ENCODE measurements at places on chromosomes 1 and 21. TPM values are rescaled to one million over a fixed set of nuclear protein-coding genes. Genes with fewer than 3 reads are reported as not detected.
A peak's percentile ranks its signal among the peaks of the same experiment; 100 is the strongest.

DNA sequence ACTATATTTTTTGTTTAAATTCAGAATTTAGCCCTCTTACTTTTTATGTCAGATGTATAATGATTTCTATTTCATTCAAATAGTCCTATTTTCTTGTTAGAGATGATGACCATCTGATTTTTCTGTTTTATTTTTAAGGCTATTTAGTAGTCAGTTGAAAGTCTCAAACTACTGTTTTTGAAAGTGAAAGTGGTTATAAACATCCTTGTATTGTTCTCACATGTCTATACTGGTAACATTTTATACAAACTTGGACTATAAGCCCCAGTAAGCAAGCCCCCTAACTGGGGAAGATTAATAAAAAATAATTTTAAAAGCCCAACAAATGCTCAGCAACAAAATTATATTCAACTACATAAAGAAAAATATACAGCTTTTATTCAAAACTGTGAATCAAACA is 271.3 kb upstream of the RGS18 start:
- no peak for DNase-seq

- DNase-seq = no peak
These were observed 41.4 kb downstream of the ACOT7 start for GRCh38 chr1:6352138-6352563.

GRCh38 chr1:42006836-42007235 is 88.1 kb upstream of the HIVEP3 start:
- DNase-seq = no peak

Gene A3GALT2
- not detected for total RNA-seq

Gene KRTAP13-2
- not detected for total RNA-seq

DNA sequence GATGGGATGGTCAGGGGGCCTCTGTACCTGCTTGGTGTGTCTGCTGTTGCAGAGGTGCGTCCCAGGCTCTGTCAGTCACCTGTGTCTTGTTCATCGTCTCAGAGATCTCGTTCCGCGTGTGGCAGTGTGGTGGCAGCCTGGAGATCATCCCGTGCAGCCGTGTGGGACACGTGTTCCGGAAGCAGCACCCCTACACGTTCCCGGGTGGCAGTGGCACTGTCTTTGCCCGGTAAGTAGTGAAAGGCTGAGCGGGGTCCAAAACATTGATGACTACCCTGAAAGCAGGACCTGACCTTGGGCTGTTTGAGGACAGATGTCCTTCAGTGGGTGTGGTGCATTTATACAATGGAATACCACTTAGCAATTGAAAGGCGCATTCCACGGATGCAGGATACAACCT is 171.0 kb downstream of the PGBD5 start:
- DNase-seq = no peak

- DNase-seq = no peak
These were observed 136.3 kb downstream of the DUSP10 start for GRCh38 chr1:221605569-221605968.

GRCh38 chr1:235607284-235607683 is 42.3 kb downstream of the GNG4 start:
- no peak for DNase-seq

DNA sequence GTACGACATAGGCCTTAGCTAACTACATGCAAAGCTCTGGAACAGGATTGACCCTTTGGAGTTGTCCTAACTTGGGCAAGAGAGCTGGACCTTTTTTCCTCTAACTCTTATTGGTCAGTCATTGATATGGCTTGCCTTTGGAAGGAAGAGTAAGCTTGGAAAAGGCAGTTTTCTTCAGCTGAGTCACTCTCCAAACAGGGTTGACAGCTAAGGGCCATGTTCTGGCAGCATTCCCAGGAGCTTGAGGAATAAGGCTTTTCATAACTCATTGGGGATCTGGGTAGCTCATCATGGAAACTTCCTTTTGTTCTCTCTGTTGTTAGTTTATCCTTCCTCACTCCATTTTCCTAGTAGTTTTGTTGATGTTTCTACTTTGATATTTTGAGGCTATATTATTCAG is 14.5 kb upstream of the ERRFI1 start:
- DNase-seq = no peak

DNA sequence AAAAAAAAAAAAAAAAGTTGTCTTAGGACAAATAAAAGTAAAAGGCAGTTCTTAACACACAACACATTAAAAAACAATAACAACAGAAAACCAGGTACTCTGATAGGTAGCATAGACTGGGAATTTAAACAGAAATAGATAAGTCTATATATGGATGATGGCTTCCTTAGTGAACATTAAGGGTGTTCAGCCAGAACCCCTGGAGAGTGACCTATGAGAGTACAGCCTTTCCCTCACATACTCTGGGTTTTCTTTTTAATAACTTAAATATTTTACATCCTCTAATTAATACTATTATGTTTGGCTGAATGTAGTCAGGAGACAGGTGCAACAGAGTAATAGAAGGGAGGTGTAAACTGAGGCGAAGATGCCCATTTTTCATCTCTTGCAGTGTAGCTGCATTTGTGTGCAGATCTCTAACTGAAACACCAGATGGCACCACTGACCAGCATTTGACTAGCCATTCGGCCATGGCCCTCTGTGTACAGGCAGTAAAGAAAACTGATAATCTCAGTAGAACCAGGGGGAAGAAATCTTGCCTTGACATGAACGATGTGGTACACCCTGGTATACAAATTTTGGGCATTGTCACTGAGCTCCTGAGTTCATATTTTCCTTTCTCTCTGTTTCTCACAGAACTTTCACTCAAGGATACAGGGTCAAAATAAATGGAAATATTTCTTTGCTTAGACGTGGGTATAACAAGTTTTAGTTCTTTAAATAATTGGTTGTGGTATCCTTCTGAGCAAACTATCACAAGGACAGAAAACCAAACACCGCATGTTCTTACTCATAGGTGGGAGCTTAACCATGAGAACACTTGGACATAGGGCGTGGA is 7.6 kb downstream of the TTF2 start:
- DNase-seq = peak; percentile 68

Gene CGN
- 4.6 TPM for total RNA-seq

- DNase-seq = no peak
These were observed 13.5 kb downstream of the C1orf74 start for GRCh38 chr1:209770636-209771415.

DNA sequence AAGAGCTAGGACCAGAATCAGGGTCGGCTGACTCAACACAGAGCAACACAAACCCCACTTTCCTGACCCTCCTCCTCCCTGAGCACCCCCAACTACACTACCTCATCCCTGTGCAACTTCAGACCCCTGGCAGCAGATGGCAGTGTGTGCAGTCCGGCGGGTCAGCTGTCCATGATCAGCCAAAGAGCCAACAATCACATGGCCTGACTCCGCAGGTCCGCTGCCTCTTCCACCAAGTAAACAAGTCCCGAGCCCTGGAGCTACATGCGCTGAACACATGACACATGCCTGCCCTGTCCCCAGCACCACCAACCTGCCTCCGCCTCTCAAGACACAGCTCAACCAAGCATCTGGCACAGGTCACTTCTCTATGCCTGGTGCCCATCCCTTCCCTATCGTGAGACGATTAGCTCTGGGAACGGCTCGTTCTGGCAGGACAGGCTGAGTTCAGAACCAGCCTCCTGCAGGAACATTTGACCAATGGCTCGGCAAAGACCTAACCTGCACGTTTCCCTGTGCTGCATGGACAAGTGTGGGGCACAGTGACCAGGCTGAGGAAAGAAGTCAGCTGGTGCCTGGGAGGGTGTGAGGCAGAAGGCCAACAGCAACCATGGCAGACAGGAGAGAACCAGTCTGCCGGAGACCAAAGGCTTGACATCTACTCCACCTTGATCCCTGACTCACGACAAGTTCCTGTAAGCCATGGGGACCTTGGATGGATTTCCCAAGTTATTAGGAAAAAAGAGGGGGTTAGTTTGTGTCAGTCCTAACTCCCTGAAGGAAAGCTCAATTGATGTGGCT is 60.3 kb downstream of the CD46 start:
- DNase-seq = peak; percentile 65

GRCh38 chr1:232579466-232579865 is 50.5 kb downstream of the SIPA1L2 start:
- DNase-seq = no peak

DNA sequence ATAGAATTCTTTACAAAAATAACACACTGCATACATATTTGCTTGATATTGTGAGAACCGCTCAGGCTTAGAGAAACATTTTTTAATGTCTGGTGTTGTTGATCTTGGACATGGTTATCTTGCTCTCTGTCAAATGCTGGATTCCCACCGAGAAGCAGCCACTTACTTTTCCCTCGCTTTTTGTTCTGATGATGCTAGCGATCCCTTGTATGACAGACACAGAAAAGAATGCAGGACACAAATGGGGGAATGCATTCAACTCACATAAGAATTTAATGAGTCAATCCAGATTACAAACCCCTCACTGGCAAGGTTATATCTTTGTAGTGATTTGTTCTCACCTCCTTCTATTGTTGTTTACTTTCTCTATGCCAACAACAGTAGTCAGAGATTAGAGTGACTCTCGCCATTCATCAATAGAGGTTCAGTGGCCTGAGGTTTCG is 76.8 kb upstream of the AKT3 start:
- no peak for DNase-seq

- no peak for DNase-seq
These were observed 26.3 kb downstream of the RAB7B start for GRCh38 chr1:205976708-205977401.

GRCh38 chr21:22174746-22175145 is 1176.5 kb downstream of the NCAM2 start:
- no peak for DNase-seq

DNA sequence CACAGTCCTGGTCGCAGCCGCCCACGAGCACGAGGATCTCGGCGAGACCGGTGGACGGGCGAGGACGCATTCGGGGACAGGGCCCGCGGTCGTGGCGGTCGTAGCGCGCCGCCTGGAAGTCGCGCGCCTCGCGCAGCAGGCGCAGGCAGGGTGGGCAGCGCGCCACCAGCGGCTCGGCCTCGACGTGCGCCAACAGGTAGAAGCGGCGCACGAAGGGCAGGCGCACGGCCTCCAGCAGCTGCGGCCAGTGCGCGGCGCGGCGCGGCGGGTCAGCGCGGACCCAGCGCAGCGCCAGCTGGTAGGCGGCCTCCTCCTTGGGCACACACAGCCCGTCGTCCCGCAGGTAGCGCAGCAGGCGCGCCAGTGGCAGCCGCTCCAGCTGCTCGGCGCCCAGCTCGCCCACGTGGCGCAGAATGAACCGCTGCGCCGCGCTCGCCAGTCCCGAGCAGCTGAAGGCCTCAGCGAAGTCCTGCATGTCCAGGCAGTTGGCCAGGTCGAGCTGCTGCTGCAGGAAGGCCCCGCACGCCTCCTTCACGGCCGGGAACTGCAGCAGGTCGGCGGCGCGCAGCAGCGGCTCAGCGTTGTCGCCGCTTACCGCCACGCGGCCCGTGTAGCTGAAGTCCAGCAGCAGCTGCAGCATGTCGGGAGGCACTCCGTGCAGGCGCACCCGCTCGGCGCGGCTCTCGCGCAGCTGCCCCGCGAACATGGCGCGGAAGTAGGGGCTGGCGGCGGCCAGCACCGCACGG is 573 bp downstream of the KLHL21 start:
- peak; percentile 38 for DNase-seq

- DNase-seq = no peak
These were observed 45.9 kb upstream of the CRB1 start for GRCh38 chr1:197222025-197222685.

DNA sequence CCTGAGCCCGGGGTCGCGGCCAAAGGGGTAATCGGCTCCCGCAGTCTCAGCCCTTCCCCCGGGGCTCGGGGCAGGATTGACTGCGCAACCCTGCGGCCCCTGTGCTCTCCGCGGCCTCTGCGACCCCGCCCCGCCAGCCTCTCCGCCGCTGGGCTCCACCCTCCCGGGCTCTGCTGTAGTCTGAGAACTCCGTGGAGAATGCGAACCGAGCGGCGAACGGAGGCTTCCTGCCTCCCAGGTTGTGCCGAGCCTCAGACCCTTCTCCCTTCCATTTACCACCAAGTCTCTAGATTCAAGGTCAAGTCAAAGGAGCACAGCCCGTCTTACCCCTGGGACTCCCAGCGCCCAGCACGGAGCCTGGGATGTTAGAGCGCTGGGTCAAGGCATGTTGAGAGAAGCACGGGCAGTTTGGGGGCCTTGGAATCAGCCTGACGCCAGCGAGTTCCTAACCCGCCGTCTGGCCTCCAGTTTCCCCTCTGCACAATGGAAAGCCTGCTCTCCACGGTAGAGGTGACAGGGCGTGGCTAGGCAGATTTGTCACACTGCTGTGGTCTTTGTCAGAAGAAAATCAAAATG is 3.0 kb downstream of the ATP2B4 start:
- DNase-seq = no peak

- no peak for DNase-seq
These were observed 4.3 kb upstream of the BCAR3 start for GRCh38 chr1:93685918-93686317.

DNA sequence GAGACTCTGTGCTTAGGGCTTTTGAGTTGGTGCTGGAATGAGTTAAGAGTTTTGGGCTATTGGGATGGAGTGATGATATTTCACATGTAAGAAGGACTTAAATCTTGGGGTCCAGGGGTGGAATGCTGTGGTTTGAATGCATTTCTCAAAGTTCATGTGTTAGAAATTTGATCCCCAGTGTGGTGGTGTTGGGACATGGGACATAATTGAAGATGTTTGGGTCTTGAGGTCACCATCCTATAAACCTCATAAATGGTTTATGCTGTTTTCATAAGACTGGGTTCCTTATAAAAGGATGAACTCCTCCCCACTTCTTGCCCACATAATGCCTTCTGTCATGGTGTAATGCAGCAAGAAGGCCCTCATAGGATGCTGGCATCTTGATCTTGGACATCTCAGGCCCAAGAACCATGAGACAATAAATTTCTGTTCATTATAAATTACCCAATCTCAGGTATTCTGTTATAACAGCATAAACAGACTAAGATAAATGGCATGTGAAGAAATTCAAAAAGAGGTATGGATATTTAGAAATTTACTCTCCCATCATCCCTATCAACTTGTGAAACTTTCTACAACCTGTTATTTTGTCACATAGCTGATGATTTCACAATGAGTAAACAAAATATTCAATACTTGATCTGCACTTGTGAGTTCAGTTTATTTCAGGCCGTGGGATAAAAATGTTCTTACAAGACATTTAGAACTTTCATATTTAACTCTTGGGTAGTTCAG is 48.0 kb upstream of the NEK7 start:
- no peak for DNase-seq

Gene INKA2
- total RNA-seq = 15.9 TPM

- no peak for DNase-seq
These were observed 6.2 kb upstream of the C1orf105 start for GRCh38 chr1:172414331-172414730.

DNA sequence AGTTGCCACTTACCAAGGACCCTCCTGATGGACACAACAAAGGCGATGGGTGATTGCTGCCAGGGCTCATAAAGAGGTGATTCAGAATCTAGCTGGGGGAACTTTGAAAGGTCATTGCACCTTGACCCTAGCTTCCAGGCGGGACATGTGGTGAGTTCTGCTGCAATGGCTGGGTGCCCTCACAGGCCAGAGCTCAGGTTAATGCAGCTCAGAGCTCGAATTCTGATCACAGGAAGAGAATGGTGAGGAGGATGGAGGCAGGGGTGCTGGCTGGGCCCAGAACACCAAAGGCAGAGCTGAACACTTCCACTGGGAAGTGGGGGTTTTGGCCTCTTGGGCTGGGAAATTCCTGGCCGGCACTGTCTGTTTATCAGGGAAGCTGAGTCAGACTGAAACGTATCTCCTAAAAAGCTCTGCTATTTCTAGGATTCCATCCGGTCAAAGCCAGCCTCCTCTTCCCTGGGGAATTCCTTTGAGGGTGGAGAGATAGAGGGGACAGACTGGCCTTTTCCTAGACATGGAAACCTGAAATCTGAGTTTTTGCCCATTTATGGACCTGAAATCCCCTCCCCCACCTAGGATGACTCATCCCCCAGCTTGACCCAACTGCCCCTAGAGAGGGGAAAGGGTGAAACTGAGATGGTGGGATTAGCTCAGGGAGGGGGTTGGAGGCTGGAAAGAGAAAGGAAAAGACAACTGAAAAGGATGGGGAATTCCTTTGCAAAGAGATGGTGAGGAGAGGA is 27.2 kb downstream of the NUAK2 start:
- DNase-seq = no peak
